ENCODE measurements at places on chromosomes 1 and 21.

- DNase-seq, result no peak
Observed at GRCh38 chr1:228972576-228972975, 237.3 kb downstream of the RHOU start.

DNA sequence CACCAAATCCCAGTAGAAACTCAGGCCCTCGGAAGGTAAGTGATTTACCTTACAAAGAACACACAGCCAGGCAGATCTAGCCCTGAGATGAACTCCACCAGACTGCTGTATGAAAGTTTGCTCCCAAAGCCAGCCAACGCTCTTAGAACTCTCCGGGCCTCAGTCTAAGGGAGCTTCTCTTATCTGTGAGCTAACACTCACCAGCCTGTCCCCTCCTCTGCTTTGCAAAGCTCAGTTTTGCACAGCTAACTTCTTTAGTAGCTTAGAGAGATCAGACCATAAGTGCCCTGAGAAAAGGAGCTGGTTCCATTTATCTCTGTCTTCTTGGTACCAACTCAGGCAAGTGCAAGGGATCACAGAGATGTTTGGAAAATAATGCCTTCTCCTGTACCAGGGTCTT is 195.8 kb upstream of the JUN start:
- no peak for DNase-seq

- DNase-seq, result no peak
Observed at GRCh38 chr1:235429143-235429542, 61.9 kb downstream of the TBCE start.

DNA sequence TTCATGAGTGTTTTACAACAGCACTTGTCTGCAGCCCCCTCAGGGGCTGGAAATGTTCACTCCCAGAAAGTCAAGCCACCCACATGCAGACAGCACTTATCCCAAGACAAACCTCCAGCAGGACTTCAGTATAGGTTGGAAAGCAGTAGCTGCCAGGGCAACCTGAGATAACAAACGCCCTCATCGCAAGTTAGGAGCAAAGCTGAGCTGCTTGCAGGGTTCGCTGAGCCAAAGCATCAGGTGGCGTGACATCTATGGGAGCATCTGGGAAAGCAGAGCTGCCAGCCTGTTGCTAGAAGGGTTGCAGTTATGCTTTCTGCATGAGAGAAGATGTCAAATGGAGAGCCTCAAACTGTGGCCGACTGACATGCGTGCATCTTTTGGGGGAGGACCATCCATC is 4.2 kb upstream of the STXBP3 start:
- DNase-seq, result no peak

All from stimulated activated CD4-positive, alpha-beta T cell treated with anti-CD3 and anti-CD28 coated beads, Interleukin-2, amount 100 ng/mL, for 48 hours (primary cell).